ENCODE measurements at places on chromosomes 4 and X. TPM values are rescaled to one million over a fixed set of nuclear protein-coding genes. Genes with fewer than 3 reads are reported as not detected.

Gene SLC25A53
- 7.5 TPM for total RNA-seq

Gene CXCL6
- 0.32 TPM for total RNA-seq

Gene TGIF2LX
- not detected for total RNA-seq

Gene RAB33A
- 0.50 TPM for total RNA-seq

Gene CENPVL2
- total RNA-seq = not detected

Gene ATP7A
- total RNA-seq = 11.8 TPM

Gene TBC1D9
- 11.6 TPM for total RNA-seq

GRCh38 chr4:36325499-36325898 lies 44.1 kb downstream of the DTHD1 start:
- DNase-seq = no peak
- no peaks in the 10 kb centered on the region for H3K4me1 ChIP-seq
- H3K27me3 ChIP-seq = no peaks in the 10 kb centered on the region
- no peak overlapping the region for H3K4me3 ChIP-seq

- no peaks in the 10 kb centered on the region for H3K36me3 ChIP-seq
- no peaks in the 10 kb centered on the region for H3K27me3 ChIP-seq
- H3K4me3 ChIP-seq = no peak overlapping the region
- no peak overlapping the region for H3K27ac ChIP-seq
Observed at GRCh38 chr4:76457885-76458284, 22.9 kb downstream of the SHROOM3 start.

GRCh38 chr4:48954314-48954713 lies 31.8 kb upstream of the CWH43 start:
- no peak overlapping the region for H3K27ac ChIP-seq
- H3K4me1 ChIP-seq = no peaks in the 10 kb centered on the region
- no peaks in the 10 kb centered on the region for H3K36me3 ChIP-seq
- DNase-seq = no peak

GRCh38 chr4:6916587-6917460 lies 7.2 kb downstream of the TBC1D14 start:
- H3K4me1 ChIP-seq = peaks cover 30% of the 10 kb centered on the region
- no peaks in the 10 kb centered on the region for H3K36me3 ChIP-seq
- DNase-seq = peak; percentile 85
- peak overlapping the region; percentile 87 for H3K27ac ChIP-seq
- no peaks in the 10 kb centered on the region for H3K27me3 ChIP-seq
- peak overlapping the region; percentile 3 for H3K4me3 ChIP-seq

DNA sequence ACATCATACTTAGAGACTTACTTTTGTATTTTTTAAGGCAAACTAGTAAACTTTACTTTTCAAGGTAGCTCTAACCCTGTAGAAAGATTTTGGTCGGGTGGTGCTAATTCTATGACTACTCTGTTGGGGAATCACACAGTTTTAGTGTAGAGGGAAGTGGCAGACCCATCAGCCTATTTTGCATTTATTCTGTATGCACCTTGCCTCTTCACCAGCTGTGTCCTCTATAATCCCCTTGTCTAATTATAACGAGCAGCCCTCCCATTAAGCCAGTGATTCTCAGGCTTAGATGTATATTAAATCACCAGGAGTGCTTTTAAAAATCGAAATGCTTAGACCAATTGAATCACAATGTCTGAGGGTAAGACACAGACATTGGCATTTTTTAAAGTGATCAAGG lies 78.1 kb downstream of the GALNT7 start:
- H3K27ac ChIP-seq = no peak overlapping the region
- no peaks in the 10 kb centered on the region for H3K4me1 ChIP-seq
- H3K4me3 ChIP-seq = no peak overlapping the region
- DNase-seq = no peak
- no peaks in the 10 kb centered on the region for H3K36me3 ChIP-seq

DNA sequence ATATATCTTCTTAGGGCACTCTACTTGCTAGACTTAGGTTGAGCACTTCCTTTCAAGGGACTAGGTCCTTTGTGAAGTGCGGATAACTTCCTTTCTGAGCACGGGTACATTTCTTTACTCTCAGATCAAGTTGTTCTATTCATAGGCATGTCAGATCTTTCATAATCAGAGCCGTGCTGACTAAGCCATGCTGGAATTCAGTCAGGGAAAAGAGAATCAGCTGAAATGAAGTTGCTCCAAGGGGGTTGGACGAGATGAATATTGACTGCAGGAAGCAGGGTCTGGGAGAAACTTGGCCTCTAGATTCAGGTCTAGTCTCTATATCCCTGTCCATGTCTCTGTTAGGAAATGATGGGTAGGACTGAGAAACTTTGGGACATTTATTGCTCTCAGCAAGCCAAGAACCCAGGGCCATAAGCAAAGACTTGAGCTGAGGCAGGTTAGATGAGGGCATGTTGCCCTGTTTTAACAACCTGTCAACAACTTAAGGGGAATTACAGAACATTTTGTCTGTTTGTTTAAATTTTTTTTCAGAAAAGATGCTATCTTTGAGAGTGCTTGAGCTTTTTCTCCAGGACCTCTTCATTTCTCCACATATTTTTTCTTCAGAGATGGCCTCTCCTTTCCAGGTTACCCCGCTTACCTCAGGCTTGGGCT lies 28.3 kb downstream of the AREG start:
- no peaks in the 10 kb centered on the region for H3K27me3 ChIP-seq
- DNase-seq = no peak
- no peaks in the 10 kb centered on the region for H3K36me3 ChIP-seq
- H3K4me3 ChIP-seq = no peak overlapping the region
- no peak overlapping the region for H3K27ac ChIP-seq

GRCh38 chr4:24655971-24656370 lies 71.6 kb upstream of the DHX15 start:
- H3K36me3 ChIP-seq = no peaks in the 10 kb centered on the region
- H3K4me3 ChIP-seq = no peak overlapping the region
- H3K4me1 ChIP-seq = peaks cover 10% of the 10 kb centered on the region
- peak; percentile 72 for DNase-seq

- no peaks in the 10 kb centered on the region for H3K27me3 ChIP-seq
- no peak for DNase-seq
- H3K4me3 ChIP-seq = no peak overlapping the region
- no peak overlapping the region for H3K27ac ChIP-seq
- H3K4me1 ChIP-seq = no peaks in the 10 kb centered on the region
Observed at GRCh38 chr4:37905533-37906169, 14.8 kb downstream of the TBC1D1 start.

DNA sequence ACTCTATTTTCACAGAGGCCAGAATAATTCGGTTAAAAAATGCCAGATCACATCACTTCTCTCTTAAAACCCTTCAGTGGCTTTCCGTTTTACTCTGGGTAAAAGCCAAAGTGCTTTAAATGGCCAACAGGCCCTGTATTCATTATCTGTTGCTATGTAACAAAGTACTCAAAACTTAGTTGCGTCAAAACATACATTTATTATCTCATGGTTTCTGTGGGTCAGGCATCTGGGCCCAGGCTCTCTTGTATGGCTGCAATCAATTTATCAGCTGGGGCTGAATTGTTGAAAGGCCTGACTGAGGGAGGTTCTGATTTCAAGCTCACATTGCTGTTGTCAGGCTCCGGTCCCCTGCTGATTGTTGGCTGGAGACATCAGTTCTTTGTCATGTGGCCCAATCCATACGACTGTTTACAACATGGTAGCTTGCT lies 72.7 kb upstream of the H2AZ1 start:
- no peak overlapping the region for H3K27ac ChIP-seq
- H3K4me1 ChIP-seq = no peaks in the 10 kb centered on the region
- H3K4me3 ChIP-seq = no peak overlapping the region
- no peak for DNase-seq

DNA sequence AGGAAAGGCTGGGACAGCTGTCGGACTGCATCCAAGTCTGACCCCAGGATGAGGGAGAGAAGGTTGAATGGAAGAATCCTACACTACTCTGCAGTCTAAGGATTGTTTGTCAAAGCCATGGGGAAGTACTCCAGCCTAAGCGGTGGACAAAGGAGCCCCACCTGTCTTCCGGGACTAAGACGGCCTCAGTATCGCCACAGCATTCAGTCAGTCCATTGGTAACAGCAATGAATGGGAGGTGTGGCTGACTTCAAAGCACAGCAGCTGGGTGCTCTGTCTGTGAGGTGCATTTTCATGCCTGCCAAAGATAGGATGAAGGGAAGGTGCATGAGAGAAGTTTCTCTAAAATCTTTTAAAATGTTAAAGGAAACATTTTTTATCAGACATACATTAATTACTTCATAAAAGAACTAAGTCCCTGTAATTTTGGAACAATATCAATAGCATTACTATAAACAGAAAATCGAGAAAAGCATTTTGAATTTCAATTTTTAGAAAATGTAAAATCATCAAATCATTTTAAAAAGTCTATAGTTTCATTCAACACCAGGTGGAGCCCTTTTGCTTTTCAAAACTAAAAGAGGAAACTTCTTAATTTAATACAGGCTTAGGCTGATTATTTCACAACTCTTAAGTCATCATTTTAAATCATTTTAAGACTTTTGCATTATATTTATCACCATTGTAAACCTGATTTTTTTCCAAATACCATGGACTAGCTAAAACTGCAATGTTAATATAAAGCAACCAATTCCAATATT lies 27.6 kb upstream of the INTU start:
- H3K27me3 ChIP-seq = no peaks in the 10 kb centered on the region
- no peaks in the 10 kb centered on the region for H3K36me3 ChIP-seq
- no peak overlapping the region for H3K27ac ChIP-seq
- no peak overlapping the region for H3K4me3 ChIP-seq

- H3K4me1 ChIP-seq = no peaks in the 10 kb centered on the region
- no peaks in the 10 kb centered on the region for H3K27me3 ChIP-seq
- H3K36me3 ChIP-seq = no peaks in the 10 kb centered on the region
- no peak overlapping the region for H3K4me3 ChIP-seq
- no peak overlapping the region for H3K27ac ChIP-seq
Observed at GRCh38 chr4:78004270-78004669, 52.9 kb upstream of the FRAS1 start.

GRCh38 chr4:27305246-27305645 lies 444.6 kb downstream of the STIM2 start:
- no peak overlapping the region for H3K4me3 ChIP-seq
- no peaks in the 10 kb centered on the region for H3K4me1 ChIP-seq
- H3K36me3 ChIP-seq = no peaks in the 10 kb centered on the region

All from colonic mucosa (tissue), 4 donors.